ENCODE measurements at places on chromosomes 16 and 17.

- no peak for DNase-seq
These were observed 518 bp downstream of the SH2B1 start for GRCh38 chr16:28863929-28864793.

DNA sequence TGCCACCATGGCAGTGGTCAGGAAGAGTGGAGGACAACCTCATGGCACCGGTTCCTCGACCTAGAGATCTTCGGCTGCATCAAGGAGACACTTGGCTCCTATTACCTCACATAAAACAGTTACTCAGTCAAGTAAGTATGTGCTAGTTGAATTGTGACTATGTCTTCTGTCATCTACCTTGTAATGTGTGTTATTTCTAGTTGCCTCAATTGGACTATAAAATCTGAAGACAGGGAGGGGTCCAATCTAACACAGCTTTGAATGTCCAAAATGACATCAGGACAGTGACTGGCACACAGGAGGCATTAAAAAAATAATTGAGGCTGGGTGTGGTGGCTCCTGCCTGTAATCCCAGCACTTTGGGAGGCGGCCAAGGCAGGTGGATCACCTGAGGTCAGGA is 17.2 kb downstream of the C16orf86 start:
- no peak for DNase-seq

DNA sequence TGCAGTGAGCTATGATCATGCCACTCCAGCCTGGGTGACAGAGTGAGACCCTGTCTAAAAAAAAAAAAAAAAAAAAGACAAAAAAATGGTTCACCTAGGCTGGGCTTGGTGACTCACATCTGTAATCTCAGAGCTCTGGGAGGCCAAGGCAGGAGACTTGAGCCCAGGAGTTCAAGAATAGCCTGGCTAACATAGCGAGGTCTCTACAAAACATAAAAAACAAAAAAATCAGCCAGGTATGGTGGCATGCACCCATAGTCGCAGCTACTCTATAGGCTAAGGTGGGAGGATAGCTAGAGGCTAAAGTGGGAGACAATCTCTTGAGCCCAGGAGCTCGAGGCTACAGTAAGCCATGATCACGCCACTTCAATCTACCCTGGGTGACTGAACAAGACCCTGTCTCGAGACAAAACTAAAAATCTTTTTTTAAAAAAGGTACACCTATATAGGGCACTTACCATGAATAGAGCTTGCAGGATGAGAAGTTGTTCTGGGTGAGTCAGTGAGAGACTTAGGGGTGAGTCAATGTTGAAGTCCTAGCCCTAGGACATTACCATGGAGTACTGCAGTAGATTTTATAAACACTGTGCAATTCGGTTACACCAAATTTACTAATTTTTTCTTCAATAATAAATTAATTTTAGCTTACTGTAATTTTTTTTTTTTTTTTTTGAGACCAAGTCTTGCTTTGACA is 19.0 kb downstream of the USP32 start:
- no peak for DNase-seq

DNA sequence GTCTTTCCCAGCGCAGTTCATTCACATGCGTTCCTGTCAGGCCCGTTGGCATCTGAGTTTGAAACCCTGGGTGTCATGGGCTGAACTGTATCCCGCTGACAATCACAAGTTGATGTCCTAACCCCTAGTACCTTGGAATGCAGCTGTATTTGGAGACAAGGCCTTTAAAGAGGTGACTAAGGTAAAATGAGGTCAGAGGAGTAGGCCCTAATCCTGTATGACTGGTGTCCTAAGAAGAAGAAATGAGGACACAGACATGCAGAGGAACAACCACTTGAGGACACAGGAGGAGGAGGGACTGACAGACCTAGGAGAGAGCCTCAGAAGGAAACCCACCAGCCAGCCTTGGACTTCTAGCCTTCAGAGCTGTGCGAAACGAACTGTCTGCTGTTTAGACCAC is 33.1 kb downstream of the TRPV2 start:
- DNase-seq: no peak

DNA sequence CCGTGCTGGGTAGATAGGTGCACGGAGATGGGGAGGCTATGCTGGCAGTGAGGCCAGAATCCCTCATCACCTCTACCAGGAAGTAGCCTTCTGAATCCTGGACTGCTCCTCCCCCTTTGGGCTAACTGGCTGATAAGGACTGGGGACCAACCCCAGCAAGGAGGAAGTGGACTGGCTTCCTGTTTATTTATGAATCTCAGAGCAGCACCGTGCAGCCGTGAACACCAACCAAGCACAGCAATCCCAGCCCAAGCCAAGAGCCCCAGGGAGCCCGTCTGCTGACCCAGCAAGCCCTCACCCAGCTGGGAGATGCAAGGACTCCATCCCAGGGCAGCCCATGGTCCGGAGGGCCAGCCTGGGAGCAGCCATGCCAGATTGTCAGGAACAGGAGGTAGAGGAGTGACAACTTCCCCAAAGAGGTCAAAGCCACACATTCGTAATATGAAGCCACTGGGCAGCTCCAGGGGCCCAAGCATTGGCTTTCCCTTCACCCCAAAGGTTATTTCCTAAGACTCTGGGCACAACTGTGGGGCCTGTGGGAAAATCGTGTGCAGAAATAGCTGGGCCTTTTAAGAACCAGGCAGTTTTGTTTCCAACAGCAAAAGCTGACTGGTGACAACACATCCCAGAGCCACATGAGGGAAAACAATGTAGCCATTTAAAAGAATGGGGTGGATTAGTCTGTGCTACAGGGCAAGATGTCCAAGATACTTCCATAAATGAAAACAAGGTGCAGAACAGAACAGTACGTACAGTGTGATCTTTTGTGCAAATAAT is 23.9 kb downstream of the PHB1 start:
- no peak for DNase-seq

DNA sequence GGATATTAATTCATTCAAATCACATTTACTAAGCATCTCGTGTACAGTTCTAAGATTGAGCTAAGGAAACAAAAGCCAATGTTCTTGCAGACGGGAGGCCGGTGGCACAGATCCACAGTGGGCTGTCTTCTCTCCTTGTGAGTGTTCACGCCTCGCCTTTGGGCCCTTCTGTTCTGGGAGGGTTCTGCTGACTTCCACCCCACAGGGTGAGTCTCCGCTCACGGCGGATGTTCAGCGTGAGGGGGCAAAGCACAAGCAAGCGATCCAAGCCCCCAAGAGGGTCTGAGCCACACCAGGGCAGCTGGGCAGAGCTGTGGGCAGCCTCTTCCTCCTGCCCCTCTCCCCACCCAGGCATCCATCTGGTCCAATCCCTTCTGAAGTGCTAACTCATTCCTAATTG is 84.3 kb upstream of the DOC2B start:
- DNase-seq: no peak

DNA sequence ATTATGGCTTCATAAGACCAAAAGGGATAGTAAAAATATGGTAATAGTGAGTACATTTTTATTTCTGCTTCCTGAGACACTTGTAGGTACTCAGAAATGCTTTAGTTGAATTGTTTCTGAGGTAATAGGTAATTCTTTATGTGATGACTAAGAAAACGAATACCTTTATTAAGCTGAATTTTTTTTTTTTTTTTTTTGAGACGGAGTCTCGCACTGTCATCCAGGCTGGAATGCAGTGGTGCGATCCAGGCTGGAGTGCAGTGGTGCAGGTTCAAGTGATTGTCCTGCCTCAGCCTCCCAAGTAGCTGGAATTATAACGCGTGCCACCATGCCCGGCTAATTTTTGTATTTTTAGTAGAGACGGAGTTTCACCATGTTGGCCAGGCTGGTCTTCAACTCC is 1.9 kb downstream of the RAD51C start:
- no peak for DNase-seq

- DNase-seq: no peak
These were observed 51.7 kb downstream of the CCDC42 start for GRCh38 chr17:8692916-8693315.

- no peak for DNase-seq
These were observed 139.1 kb upstream of the CACNG3 start for GRCh38 chr16:24116989-24117388.

DNA sequence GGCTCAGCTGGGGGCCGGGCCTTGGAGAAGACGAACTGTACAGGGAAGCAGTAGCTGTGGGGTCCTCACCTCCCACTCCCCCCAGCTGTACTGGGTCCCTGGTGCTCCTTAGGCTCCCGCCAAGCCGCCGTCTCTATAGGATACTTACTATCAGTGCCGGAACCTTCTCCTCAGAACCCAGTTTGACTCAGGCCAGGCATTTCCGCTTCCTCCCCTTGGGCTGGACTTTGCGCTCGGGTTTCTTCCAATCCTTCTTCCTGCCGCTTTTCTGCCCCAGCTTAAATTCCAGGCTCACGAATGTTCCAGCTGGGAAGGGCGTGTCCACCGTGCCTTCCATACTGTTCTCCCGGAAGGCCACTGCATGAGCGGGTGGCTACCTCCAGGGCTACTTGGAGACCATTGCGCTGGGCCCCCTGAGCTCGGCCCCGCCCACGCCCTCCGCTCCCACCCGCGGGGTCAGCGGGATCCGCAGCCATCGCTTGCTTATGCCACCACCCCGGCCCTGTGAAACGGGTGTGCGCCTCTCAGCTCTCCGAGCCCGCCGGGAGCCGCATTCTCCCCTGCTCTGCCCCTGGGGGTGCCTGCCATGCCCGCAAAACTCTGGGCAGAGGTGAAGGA is 1795.9 kb downstream of the TP53TG3F start:
- no peak for DNase-seq

- no peak for DNase-seq
These were observed 101.8 kb downstream of the FOXL1 start for GRCh38 chr16:86680162-86680561.

DNA sequence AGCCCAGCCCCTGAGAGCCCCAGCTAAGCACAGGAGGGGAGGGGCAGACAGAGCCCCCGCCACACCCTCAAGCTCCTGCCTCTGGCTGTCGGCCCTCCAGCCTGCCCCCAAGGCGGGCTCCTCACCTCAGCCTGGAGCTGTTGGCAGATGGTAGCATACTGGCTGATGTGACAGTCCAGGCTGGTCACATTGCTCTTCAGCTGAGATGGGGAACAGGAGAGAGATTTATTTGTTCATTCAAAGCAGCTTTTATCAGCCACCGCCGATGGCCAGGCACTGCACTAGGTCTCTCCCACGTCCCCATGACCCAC is 14.8 kb downstream of the KIF18B start:
- no peak for DNase-seq

DNA sequence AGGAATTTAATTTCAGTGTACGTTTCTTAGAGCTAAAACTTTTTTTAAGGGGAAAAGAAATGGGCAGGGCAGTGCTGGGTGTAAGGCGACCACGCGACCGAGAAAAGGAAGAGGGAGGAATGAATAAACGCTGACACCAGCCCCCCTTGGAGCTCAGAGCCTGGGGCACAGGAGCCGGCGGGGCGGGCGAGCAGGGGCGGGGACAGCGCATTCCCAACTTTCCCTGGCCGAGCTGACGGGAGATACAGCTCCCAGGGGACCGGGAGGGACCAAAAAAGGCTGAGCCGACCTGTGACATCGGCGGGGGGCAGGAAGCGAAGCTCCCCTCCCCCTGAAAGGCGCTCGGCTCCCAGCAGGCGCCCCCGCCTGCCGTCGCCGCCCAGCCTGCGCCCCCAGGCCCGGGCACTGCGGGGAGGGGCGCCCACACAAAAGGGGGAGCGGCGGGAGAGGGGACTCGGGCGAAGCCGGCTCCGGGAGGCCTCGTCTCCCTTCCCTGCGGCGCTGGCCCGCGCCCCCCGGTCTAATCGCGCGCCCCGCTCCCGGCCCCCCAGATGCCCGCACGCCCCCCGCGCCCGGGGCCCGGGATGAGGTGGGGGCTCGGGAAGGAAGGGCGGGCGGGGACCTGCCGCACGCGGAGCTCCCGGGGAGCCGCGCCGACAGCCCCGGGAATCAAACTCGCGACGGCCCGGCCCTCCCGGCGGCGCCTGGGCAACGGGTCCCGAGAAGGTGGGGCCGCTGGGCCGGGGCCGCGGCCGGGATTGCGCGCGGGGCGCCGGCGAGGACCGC is 622 bp downstream of the CUEDC1 start:
- DNase-seq: no peak

- DNase-seq: no peak
These were observed 15.6 kb downstream of the PLEKHG4 start for GRCh38 chr16:67294938-67295361.
